Stromal cell of bone marrow (primary cell): ENCODE measurements at places on chromosomes 2 and 18.
A peak's percentile ranks its signal among the peaks of the same experiment; 100 is the strongest.

DNA sequence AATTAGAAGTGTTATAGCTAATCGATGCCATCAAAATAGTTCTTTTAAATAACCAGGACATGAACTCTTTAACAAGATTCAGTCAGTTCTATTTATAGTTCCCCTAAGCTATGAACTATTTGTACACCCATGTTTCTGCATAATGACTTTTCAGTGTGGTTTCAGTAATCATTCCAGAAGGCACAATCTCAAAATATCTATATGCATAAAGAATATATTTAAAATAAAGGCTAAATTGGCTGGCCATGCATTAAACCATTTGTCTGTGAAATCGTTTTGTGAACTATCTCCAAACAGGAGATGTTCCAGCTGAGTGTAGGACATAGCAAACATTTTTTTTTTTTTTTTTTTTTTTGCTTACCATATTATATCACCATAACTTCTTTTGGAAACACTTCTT, 719.3 kb downstream of the PLCL1 start:
- DNase-seq, result no peak

DNA sequence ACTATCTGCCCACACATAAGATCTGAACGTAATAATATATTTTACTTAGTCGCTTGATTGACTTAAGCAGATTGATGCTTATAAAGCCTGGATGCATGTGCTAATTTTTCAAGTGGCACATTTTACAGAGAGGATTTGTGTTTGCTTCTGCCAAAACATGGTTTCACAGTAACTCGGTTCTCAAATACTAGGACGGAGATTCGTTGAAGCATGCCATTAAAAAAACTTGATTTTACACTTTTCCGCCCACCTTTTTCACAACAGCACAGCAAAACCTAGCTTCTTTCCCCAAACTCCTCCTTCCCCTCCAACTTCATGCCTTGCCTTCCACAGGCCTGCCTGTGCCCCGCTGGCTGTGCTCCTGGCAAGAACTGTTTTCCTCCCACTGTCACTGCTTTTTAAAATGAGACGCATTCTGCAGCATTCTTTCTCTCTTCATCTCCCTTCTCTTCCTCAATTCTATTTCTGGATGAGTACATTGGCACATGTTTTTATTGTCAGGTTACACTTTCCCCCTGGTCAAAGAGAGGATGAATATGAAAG, 55.1 kb upstream of the LMAN1 start:
- DNase-seq, result no peak

DNA sequence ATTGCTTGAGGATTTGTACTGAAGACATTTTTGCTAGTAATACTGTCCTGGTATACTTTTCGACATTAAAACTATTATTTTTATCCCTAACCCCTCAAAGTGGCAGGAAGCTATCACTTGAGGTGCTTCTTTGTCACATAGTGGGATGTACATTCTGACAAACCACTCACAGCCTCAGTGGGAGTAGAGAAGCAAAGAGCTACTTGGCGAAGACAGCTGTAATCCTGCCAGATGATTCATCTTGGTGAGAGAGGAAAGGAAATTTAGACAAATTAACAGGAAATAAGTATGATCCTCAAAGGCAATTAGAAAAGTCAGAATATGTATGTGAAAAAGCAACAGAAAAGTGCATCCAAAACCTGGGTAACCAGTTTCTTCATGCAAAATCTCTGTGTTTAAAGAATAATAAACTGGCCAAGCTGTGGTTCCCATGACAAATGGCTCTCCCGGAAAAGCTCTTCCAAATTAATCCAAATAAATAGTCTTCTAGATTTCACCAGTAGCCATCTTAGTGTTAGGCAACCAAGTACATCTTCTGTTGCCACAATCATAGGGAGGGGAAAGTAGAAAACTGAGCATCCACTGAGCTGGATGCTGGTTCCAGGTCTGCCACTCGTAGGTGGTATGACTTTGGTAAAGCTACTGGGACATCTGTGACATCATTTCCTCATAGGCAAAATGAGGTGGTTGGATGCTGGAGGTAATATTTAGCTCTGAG, 308.0 kb upstream of the LYPD1 start:
- DNase-seq, result peak; percentile 56

DNA sequence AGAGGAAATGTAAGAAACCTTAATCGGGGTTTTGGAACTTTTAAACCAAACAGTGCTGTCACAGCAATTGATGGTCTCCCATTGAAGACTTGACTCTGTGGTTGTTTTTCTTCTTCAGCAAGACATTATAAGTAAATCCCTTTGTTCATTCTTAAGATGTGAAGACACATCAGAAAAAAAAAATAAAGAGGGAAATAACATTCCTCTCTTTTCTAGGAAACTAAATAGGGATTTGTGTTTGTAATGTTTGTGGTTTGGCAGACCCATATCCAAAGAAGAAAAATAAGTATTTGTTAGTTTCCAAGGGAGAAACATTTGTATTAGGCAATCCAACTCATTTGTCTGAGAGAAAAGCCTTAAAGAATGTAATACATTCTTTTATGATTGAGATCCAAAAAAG, 359.9 kb downstream of the DSC3 start:
- no peak for DNase-seq

GRCh38 chr2:161418715-161419637, 2.9 kb downstream of the TBR1 start:
- DNase-seq, result no peak

DNA sequence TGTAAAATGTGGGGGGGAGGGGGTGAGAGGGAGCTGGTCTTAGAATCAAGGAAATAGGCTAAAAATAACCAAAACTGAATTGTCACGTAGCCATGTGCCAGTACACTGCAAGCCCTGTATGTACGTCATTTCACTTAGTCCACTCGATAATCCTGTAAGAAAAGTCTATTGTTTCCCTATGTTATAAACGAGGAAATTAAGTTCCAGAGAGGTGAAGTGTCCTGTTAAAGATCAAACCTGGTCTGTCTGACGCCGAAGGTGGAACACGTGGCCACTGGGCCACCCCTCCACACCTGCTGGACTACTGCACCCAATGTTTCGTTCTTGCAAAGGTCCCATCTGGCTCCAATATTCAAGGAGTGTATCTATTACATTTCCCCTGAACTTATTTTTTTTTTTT, 29.6 kb downstream of the TFCP2L1 start:
- no peak for DNase-seq

DNA sequence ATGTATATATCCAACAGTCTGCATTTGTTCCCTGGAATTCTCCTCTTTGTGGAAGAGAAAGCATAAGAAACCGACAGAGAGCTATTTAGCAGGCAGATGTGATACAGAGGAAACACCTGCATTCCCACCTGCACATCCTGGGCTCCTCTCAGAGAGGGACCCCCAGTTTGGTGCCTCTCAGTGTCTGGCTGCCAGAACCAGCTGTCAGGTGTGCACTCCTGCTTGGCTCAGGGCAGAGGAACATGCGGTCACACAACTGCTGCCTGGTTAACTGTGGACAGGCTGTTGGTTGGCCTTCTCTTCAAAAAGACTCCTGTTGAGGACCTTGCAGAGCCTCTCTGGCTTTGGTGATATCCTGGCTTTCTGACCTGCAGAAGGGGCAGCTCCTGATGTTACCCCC, 54.6 kb downstream of the ITGB6 start:
- no peak for DNase-seq

DNA sequence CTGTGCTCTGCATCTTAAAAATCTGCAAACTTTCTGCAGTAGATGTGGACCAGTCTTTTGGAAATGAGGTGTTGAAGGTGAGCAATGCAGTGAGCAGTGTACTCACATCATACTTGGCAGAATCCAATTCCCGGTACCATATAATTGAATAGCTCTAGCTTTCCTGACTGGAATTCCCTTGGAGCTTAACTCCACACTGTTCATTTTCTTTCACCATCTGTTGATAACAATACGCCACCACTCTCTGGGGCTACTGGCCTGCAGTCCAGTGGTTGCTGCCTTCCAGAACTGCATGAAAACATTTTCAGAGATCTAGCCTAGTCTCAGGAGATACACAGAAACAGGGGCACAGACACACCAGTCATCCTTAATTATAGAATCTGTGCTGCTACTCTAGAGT, 820.0 kb upstream of the NXPH2 start:
- DNase-seq, result no peak

DNA sequence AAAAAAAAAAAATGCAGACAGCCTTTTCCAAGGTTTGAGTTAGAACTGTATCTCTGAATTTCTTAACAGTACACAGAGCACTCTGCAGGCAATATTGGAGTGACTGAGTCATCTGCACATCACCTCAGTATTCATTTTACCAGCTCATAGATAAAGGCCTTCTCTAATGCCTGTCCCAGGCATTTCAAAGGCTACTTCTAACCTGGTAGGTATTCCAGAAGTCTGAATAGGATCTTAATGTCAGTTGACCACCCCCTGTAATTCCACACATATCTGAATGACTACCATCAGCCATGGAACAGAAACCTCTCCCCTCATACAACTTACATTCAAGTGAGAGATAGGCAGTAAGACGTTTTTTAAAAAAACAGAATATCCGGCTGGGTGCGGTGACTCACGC, 9.0 kb downstream of the METTL21A start:
- DNase-seq, result no peak

GRCh38 chr18:67636597-67637385, 120.3 kb upstream of the DSEL start:
- DNase-seq, result no peak

GRCh38 chr2:239381709-239382134, 19.1 kb downstream of the HDAC4 start:
- DNase-seq, result no peak

DNA sequence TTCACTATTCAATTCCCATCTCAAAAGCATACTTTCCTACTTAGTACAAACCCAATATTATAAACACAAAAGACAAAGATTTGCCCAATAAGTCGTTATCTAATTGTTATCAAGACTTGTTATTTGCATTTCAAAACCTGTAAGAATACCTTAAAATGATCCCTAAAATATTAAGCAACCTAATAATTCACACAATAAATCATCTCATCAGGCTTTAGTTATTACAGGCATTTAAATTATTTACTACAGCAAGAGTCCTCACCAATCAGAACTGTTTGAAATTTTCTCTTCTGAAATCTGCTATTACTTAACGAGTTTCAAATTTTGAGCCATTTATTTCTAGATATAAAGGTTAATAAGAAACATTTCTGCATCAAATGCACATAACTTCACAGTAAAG, 1.6 kb downstream of the CCDC88A start:
- no peak for DNase-seq

DNA sequence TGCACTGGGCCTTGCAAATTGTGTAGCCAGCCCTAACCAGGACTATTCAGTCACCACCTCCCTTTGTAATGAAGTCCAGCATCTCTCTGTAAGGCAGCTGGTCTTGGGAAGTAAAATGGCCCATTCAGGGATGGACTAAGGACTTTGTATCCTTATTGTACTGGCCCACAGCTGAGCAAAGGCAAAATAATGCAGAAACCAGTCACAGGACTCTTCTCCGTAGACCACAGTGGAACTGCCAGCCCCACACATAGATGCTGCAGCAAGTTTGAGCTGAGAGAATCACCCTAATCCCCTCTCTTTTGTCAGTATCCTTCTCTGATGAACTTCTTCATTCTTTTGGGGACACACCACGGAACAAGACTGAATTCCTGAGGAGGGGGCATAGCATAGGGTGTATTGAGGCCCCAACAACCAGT, 73.6 kb upstream of the RTN4 start:
- no peak for DNase-seq

DNA sequence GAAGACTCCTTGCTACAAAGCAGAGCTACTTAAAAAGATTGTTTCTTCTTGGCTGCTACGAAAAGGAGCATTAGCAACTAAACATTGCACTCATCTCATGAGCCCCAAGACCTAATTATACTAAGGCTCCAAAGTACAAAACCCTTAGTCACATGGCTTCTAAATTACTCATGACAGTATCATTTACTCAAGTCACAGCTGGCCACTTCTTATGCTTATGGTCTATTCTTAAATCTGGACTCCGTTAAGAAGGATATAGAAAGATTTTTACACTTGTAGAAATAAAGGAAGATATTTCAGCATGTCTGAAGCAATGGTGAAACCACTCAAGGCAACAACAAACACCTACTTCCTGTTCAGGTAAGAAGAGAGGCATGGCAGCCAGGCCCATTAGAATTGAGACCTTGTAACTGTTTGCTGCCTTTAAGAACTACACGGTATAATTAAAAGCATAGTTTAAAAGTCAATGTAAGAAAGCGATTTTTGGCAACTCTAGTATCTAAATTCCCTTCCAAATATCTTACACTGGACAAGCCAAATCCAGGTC, 12.7 kb downstream of the ANKRD44 start:
- DNase-seq, result no peak

- DNase-seq, result peak; percentile 88
Measured at GRCh38 chr2:46831051-46831868, 84.3 kb downstream of the MCFD2 start.

DNA sequence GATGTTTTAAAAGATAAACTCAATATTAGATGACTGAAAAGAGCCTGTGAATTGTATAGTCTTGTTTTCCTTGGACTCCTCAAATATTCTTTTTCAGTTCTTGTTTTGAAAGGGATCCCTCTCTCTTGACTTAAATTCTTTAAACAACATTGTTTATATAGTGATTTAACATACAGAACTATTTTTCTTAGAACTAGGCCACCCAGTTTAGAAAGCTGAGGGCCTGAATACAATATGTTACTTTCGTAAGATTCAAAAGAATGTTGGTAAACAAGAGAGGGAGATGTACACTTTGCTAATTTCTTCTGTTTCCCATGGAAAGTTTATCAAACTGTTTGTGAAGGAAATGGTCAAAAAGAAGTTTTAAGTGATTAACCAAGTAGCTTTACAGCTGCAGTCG, 5.5 kb upstream of the TSPYL6 start:
- DNase-seq, result no peak

GRCh38 chr2:102737431-102737830, 24.4 kb upstream of the TMEM182 start:
- DNase-seq, result no peak

DNA sequence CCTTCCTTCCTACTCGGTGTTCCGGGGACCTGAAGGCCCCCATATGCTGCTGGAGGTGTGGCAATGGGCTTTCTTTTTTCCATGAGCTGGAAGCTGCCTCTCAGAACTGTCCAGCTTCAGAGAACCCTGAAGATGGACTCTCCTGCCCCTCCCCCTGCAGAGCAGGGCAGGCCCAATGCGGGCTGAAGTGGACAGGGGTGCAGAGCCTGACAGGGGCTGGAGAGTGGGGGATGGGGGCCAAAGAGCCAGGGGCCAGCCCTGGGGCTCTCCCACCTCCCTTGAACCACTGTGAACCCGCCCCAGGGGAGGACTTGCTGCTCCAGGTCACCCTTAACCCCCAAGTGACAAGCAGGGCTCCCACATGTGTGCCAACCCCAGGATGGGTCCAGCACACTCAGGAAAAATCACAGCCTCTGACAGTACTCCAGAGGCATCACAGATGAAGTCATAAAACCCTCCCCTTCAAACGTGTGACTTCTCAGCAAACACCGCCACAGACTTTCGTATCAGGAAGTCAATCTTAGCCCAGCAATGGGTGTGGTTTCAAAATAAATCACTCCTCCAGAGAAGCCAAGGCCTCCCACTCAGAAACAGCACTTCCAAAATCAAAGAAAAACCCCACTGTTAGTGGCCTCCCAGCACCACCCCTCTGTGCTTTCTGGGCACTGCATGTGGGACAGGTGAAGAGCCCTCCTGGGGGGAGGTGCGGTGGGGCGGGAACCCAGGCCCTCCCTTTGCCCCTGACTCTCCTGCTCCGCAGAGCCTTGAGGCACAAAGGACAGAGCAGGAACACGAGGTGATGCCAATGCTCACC, 135.8 kb downstream of the HDAC4 start:
- peak; percentile 79 for DNase-seq

GRCh38 chr2:33933203-33933602, 334.1 kb upstream of the FAM98A start:
- DNase-seq, result no peak
